ENCODE measurements at places on chromosomes 16 and 17.

- no peak for DNase-seq
Observed at GRCh38 chr16:2428784-2429033, 538 bp upstream of the CCNF start.

- DNase-seq: no peak
Observed at GRCh38 chr16:1129106-1129960, 23.6 kb upstream of the CACNA1H start.

GRCh38 chr17:51435171-51435552, 174.8 kb downstream of the UTP18 start:
- DNase-seq: no peak

GRCh38 chr17:71938340-71939010, 182.3 kb upstream of the SOX9 start:
- DNase-seq: no peak

DNA sequence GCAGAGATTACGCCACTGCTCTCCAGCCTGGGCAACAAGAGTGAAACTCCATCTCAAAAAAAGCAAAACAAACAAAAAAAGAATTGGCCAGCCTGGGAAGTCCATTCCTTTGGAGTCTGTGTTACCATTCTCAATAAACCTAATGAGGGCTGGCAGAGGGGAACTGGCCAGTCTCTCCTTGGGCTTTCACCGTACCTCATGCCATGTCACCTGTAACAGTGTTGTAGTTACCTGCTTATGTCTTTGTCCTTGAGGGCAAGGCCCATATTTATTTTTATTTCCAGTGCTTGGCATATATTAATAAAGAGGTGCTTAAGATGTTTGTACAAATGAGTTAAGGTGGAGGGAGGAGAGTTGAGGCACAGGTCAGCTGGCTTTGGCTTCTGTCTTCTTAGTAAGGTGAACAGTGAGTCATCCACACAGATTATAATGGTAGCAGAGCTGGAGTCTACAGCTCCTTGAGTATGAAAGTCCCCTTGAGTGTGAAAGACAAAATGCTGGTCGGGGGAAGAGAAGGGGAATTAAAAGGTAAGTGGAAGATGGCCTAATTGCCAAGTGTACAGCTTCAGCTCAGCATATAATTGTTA, 8.4 kb downstream of the C1QBP start:
- DNase-seq: no peak

- DNase-seq: no peak
Observed at GRCh38 chr17:40936437-40936971, 942 bp downstream of the KRT23 start.

DNA sequence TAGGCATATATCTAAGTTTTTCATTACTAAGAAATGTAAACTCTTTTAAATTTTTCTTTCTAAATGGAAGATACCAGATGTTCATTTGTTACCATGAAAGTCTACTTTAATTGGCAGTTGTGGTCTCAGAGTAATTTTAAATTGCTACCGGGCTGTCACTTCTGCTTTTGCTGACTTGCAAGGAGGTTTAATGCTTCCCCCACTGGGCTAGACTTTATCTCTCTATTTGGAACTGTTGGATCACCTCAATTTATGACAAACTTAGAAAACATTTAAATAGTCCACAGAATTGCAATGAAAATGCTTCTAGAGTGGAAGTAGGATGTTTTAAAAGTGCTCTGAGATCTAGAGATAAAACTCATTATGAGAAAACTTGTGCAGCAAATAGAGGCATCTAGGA, 479.8 kb upstream of the GOT2 start:
- DNase-seq: no peak

DNA sequence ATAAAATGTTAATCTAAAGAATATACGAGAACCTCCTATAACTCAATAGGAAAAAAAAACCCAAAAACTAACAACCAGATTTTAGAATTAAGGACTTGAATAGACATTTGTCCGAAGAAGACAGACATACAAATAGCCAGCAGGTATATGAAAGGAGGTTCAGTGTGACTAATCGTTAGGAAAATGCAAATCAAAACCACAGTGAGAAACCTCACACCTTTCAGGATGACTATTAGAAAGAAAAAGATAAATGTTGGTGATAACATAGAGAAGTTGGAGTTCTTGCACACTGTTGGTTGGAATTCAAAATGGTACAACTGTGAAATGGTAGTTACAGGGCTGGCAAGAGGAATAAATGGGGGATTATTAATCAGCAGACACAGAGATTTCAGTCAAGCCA, 339.0 kb downstream of the TMEM114 start:
- no peak for DNase-seq

GRCh38 chr17:16371742-16372141, 9.1 kb upstream of the UBB start:
- no peak for DNase-seq

- no peak for DNase-seq
Observed at GRCh38 chr17:4573115-4573514, 11.2 kb upstream of the SMTNL2 start.

GRCh38 chr17:54028986-54029580, 206.4 kb downstream of the KIF2B start:
- DNase-seq: no peak

DNA sequence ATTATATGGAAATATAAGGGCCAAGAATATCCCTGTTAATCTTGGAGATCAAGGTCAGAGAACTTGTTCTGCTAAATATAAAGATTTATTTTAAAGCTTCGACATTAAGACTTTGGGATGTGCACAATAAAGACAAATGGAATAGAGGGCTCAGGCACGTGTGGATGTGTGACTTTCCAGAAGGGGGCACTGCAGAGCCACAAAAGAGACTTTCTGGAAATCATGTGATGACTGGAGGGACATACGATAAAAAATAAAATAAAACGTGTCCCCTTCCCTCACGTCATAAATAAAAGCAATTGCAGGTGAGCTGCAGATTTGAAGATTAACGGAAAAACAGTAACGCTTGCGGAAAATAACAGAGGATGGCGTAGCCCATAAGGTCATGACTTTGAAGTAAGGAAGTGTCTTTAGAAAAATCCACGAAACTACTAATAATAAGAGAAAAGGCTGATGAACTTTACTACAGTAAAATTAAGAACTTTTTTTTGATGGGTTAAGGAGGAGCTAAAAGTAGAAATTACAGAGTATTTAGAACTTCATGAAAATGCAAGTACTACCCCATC, 9.4 kb upstream of the ENGASE start:
- no peak for DNase-seq

GRCh38 chr16:53515259-53515658, 12.2 kb upstream of the AKTIP start:
- no peak for DNase-seq

GRCh38 chr16:86508028-86508946, 2.0 kb upstream of the FOXF1 start:
- DNase-seq: no peak

DNA sequence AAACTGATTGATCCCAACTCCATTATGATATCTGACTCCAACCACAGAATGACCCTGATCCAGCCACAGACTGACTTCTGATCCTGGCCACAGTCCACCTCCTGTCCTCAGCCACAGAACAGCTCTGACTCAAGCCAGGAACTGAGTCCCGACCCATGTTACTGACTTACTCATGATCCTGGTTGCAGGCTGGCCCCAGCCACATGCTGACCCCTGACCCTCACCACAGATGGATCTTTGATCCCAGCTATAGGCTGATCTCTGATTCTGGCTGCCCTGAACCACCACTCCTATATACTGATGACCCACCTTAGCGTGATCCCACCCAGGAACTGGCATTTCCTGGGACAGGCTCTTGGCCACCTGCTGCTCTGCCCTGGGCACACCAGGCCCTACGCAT, 32.2 kb upstream of the IL21R start:
- peak; percentile 50 for DNase-seq

DNA sequence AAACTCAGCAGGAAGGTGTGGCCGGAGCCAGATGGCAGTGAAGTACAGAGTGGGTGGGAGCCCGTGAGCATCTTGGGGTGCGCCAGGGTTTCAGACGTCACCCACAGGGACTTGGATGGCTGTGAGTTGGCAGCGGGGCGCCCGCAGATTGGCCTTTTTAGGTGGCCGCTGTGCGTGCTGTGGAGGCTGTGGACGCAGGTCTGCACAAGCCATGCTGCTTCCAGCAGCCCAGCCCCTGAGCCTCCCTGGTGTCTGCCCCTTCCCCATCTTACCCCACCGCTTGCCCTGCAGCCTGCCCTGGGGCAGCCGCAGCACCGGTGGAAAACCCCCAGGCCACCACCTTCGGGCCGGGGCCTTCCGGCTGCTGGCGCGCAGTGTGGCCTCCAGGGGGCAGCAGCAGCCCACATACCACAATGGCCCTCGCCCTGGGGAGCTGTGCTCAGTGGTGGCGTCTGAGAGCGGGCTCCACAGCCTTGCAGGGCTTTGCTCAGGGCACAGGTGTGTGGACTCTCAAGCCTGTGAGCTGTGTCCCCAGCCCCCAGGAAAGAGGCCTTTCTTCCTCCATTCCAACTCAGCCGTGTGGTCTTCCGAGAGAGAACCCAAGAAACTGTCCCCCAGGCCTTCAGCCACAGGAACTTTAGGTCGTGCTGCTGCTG, 11.8 kb downstream of the ENDOV start:
- DNase-seq: no peak

- DNase-seq: no peak
Observed at GRCh38 chr17:59165933-59166342, 10.4 kb downstream of the PRR11 start.

- no peak for DNase-seq
Observed at GRCh38 chr17:56974055-56974454, 3.9 kb upstream of the SCPEP1 start.

GRCh38 chr16:28321700-28322411, 29.5 kb downstream of the SBK1 start:
- DNase-seq: no peak

GRCh38 chr17:66222798-66223350, 6.3 kb downstream of the APOH start:
- DNase-seq: no peak

DNA sequence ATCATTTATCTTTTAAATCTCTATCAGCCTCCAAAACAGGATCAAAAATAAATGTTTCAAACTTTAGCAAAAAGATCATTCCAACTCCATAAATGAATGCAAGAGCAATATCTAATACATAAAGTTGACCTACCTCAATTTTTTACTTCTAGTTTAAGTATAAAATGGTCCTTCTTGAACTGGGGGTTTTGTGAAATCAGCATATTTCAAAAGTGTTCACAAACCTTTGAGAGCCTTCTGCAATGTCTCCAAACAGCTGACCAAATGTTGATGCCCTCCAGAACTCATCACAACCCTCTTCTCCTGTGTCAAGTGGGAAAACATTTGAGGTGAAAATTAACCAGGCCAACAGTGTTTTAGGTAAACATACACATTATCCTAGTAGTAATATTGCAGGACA, 7.7 kb downstream of the MED1 start:
- no peak for DNase-seq

DNA sequence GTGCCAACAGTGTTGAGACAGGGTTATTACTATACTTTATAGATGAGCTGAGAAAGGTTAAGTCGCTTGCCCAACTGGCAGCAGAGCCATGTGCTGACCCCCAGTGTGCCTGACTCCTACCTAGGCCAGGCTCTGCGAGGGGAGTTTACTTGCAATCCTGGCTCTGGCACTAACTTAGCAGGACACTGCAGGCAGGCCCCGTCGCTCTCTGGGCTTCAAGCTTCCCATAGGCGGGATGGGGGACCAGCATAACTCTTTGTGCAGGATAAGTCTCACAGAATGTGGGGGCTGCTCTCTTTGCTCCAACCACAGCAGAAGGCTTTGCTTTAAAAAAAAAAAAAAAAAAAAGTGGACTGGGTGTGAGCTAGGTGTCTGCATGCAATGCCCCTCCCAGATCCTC, 102.7 kb downstream of the GNAO1 start:
- no peak for DNase-seq

DNA sequence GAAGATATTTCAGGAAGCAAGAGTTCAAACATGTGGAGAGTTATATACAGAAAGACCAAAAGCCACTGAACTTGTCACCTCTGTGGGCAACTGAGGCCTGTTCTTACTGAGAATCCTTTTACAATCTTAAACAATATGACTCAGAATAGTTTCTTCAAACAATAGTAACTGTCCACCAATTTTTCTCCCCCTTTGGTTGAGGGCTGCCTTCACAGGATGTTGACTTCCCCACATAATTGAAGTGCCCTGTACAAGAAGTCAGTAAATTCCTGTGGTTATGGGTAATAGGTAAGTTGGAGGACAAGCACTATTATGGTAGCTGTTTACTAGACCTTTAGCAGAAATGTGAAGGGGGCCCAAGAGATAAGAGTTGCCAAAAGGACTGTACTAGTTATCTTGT, 215.8 kb downstream of the CDH8 start:
- no peak for DNase-seq
